Immature natural killer cell (primary cell): ENCODE measurements at places on chromosomes 5 and 9. TPM values are rescaled to one million over a fixed set of nuclear protein-coding genes. Genes with fewer than 3 reads are reported as not detected.

Gene PLPP7
- 0.44 TPM for polyA plus RNA-seq

Gene HTR4
- polyA plus RNA-seq, result not detected

Gene PRR16
- polyA plus RNA-seq, result not detected

Gene GRAMD2B
- polyA plus RNA-seq, result 4.4 TPM

Gene CNTFR
- polyA plus RNA-seq, result not detected

- H3K4me3 ChIP-seq, result no peak overlapping the region
- H3K36me3 ChIP-seq, result no peaks in the 10 kb centered on the region
- H3K27ac ChIP-seq, result no peak overlapping the region
These were observed 93.1 kb downstream of the C9orf152 start for GRCh38 chr9:110114859-110115201.

GRCh38 chr9:78033870-78034269, 2.3 kb upstream of the GNAQ start:
- H3K27me3 ChIP-seq, result peaks cover 8% of the 10 kb centered on the region
- H3K4me3 ChIP-seq, result no peak overlapping the region
- H3K27ac ChIP-seq, result no peak overlapping the region

- H3K27ac ChIP-seq, result no peak overlapping the region
- H3K27me3 ChIP-seq, result peaks cover 7% of the 10 kb centered on the region
- no peak for DNase-seq
- H3K4me1 ChIP-seq, result no peaks in the 10 kb centered on the region
These were observed 207.5 kb upstream of the TBCA start for GRCh38 chr5:77983482-77984199.

DNA sequence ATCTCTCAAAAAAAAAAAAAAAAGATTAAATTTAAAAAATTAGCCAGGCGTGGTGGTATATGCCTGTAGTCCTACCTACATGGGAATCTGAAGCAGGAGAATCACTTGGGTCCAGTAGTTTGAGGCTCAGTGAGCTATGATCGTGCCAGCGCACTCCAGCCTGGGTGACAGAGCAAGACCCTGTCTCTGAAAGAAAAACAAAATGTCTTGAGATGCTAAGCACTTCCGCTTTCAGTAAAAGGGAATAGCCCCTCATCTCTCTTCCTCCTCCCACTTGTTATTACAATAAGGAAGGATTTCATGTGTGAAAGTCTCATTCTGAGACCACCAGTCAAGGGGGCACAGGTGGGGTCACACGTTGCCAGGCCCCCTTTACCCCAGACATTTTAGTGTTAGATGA, 79.4 kb downstream of the GOLPH3 start:
- H3K4me1 ChIP-seq, result peaks cover 6% of the 10 kb centered on the region
- H3K27ac ChIP-seq, result no peak overlapping the region
- peaks cover 4% of the 10 kb centered on the region for H3K36me3 ChIP-seq

DNA sequence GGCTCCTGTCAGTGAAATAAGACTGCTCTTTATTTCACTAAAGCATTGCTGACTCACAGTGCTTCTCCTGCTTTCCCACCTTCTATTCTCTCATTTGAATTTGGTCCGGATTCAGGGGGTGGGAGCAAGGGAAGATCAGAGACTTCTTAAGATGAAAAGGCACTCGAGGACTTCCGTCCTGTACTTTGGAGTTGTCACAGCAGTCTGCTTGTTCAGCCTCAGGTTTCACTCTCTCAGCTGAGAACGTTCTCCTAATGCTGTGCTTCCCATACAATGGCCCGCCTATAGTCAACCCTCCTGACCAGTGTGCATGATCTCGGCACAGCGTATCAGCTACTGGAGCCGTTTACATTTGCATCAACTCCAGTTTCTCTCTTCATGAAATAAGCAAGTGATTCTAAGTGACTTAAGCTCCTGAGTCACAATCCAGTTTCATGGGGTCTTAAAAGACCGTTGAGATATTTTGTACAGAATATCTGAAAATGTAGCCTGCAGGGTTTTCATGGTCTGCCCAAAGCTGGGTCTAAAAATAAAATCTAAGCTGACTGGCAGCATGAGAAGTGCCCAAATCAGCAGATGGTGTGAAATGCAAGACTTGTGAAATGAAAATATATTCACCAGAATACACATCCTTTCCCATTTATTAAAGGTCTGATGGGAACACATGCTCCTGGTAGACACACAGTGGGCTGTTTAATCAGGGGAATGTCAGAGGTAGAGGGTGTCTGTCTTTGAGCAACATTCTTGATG, 145.0 kb downstream of the ADCY2 start:
- H3K4me3 ChIP-seq, result no peak overlapping the region
- H3K4me1 ChIP-seq, result no peaks in the 10 kb centered on the region
- peaks cover 2% of the 10 kb centered on the region for H3K27me3 ChIP-seq

- peaks cover 2% of the 10 kb centered on the region for H3K27me3 ChIP-seq
- DNase-seq, result no peak
- H3K4me3 ChIP-seq, result no peak overlapping the region
- no peak overlapping the region for H3K27ac ChIP-seq
- H3K36me3 ChIP-seq, result no peaks in the 10 kb centered on the region
These were observed 20.4 kb downstream of the CCDC192 start for GRCh38 chr5:127723571-127723970.

- no peaks in the 10 kb centered on the region for H3K27me3 ChIP-seq
- DNase-seq, result no peak
- no peaks in the 10 kb centered on the region for H3K4me1 ChIP-seq
- peaks cover 4% of the 10 kb centered on the region for H3K36me3 ChIP-seq
These were observed 1860.7 kb upstream of the WWC1 start for GRCh38 chr5:166430491-166431319.

DNA sequence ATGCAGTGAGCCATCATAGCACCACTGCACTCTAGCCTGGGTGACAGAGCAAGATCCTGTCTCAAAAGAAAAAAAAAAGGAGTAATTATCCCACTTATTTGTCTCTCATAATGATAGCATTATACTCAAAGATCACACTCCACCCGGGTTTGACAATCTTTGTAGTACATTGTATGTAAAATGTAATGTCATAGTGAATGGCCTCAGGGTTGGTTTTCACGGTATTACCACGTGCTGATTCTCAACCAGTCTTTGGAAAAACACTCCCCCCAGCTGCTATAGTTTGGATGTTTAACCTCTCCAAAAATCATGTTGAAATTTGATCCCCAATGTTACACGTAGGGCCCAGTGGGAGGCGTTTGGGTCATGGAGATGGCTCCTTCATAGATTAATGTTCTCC, 402.4 kb upstream of the GRAMD2B start:
- no peaks in the 10 kb centered on the region for H3K27me3 ChIP-seq
- H3K4me1 ChIP-seq, result no peaks in the 10 kb centered on the region
- no peaks in the 10 kb centered on the region for H3K36me3 ChIP-seq
- no peak for DNase-seq
- H3K4me3 ChIP-seq, result no peak overlapping the region

DNA sequence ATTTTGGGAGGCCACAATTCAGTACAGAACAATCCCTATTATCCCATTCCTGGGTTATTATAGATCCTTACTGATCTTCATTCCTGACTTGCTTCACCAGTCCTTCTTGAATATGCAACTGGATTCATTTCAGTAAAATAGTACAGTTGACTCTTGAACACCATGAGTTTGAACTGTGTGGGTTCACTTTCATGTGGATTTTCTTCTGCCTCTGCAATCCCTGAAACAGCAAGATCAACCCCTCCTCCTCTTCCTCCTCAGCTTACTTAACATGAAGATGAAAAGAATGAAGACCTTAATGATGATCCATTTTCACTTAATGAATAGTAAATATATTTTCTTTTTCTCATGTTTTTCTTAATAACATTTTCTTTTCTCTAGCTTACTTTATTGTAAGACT, 8.3 kb upstream of the PDE8B start:
- H3K4me3 ChIP-seq, result no peak overlapping the region
- no peak overlapping the region for H3K27ac ChIP-seq
- H3K27me3 ChIP-seq, result peaks cover 4% of the 10 kb centered on the region
- no peak for DNase-seq
- no peaks in the 10 kb centered on the region for H3K36me3 ChIP-seq
- no peaks in the 10 kb centered on the region for H3K4me1 ChIP-seq

- H3K4me1 ChIP-seq, result peaks cover 9% of the 10 kb centered on the region
- peaks cover 2% of the 10 kb centered on the region for H3K27me3 ChIP-seq
- DNase-seq, result no peak
- no peaks in the 10 kb centered on the region for H3K36me3 ChIP-seq
- no peak overlapping the region for H3K4me3 ChIP-seq
These were observed 161.0 kb upstream of the SLC28A3 start for GRCh38 chr9:84501587-84501986.

DNA sequence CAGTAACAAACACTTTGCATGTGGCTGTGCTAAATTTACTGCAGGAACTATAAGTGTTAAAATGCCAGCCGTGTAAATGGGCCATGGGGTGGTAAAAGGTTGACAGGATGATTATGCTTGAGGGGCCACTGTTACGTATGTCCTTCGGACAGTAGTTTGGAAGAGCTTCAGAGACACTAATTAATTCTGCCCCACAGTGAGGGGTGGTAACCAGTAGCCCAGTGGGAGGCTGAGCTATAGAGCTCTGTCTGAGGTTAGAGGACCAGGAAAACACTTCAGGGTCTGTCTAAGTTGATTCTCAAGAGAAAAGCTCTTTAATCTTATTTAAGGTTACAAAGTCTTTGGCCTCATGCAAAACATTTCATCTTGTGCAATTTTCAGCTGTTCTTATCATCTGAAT, 176.6 kb downstream of the DMRTA1 start:
- no peaks in the 10 kb centered on the region for H3K27me3 ChIP-seq
- H3K4me1 ChIP-seq, result no peaks in the 10 kb centered on the region
- no peak for DNase-seq
- H3K36me3 ChIP-seq, result no peaks in the 10 kb centered on the region

DNA sequence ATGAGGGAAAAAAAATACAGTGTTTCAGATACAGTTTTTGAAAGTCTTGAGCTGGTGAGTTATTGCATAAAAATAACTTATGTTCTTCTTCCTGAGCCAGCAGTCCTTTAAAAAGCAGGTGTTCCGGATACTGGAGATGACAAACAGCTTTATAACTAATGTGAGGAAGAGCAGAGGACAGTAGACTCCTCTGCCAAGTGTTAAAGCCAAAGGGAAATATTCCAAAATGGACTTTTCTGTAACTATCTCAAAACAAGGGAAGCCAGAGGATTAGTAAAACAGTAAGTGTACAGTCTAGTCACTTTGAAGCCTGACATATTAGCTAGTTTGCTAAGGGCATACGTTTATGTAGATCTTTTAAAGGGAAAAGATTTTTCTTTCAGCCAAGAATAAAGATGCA, 11.0 kb upstream of the SNCAIP start:
- no peak overlapping the region for H3K27ac ChIP-seq
- DNase-seq, result no peak
- H3K36me3 ChIP-seq, result no peaks in the 10 kb centered on the region
- no peaks in the 10 kb centered on the region for H3K27me3 ChIP-seq
